ENCODE measurements at places on chromosomes 4 and X.

GRCh38 chr4:14615671-14616070, 386.6 kb upstream of the CPEB2 start:
- DNase-seq: no peak

DNA sequence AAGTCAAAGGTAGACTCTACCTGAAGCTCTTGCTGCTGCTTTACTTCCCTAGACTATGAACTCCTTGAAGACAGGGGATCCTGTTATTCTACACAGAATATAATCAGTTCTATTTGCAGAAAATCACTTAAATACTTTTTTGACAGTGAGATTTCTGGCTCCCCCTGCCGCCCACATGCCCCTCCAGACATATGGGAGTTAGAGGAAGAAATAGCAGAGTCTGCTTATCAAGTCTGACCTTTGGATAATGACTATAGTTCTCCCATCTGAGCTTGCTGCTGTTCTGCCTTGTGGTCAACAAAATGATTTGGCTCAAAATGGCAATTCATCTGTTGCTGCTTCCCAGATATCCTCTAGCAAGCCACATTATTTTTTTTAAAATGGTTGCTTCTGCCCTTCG, 101.1 kb downstream of the ENOX2 start:
- DNase-seq: no peak

- DNase-seq: no peak
Measured at GRCh38 chr4:3821580-3822229, 55.5 kb downstream of the ADRA2C start.

DNA sequence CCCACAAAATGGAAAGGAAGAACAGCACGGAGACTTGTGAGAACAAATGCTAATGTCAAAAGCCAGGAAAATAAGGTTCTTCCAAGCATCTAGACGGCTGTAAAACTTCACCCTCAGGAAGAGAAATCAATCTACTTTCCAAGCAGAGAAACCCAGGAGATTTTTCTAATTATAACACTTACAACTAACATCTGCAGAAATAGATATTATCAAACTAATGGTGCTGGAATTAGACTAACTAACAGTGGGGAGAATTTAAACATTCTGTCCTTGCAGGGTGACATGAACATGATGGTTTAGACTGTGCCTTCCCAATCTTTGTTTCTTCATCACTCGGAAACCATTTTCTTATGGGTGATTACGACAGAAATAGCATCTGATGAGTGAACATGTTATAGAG, 40.3 kb downstream of the SOD3 start:
- DNase-seq: no peak

- peak; percentile 31 for DNase-seq
Measured at GRCh38 chr4:915595-915994, 16.5 kb downstream of the GAK start.

- DNase-seq: no peak
Measured at GRCh38 chr4:30614771-30615170, 105.4 kb upstream of the PCDH7 start.

GRCh38 chrX:15748841-15749240, 10.8 kb downstream of the CA5B start:
- no peak for DNase-seq

All from dermis blood vessel endothelial cell (primary cell).